Thoracic aorta endothelial cell (primary cell): ENCODE measurements at places on chromosomes 1 and 21. TPM values are rescaled to one million over a fixed set of nuclear protein-coding genes. Genes with fewer than 3 reads are reported as not detected.

Gene ARTN
- total RNA-seq = 0.22 and 0.27 TPM in 2 replicates

Gene VWA1
- total RNA-seq = 1.3 and 2.9 TPM in 2 replicates

Gene BRDT
- total RNA-seq = not detected in 2 replicates

Gene C1orf53
- 2.9 and 3.5 TPM in 2 replicates for total RNA-seq

Gene BGLAP
- 0.27 TPM in 1 of 2 replicates, not detected in the other for total RNA-seq

Gene PTGER3
- total RNA-seq = 0.07 and 0.13 TPM in 2 replicates
